ENCODE measurements at places on chromosomes 3 and 15. TPM values are rescaled to one million over a fixed set of nuclear protein-coding genes. Genes with fewer than 3 reads are reported as not detected.

Gene AMT
- 0.81 TPM for total RNA-seq

Gene PAK6
- total RNA-seq = 0.28 TPM

Gene TMEM207
- total RNA-seq = not detected

Gene IL12A
- 0.45 TPM for total RNA-seq

Gene ZBBX
- not detected for total RNA-seq

Gene PGBD4
- total RNA-seq = 2.4 TPM

Gene KLHDC8B
- total RNA-seq = 3.6 TPM

All from activated T-cell treated with anti-CD3 and anti-CD28 coated beads, Interleukin-2, amount 50 U/mL, for 4 hours (primary cell).